ENCODE measurements at places on chromosomes 2 and 18.

DNA sequence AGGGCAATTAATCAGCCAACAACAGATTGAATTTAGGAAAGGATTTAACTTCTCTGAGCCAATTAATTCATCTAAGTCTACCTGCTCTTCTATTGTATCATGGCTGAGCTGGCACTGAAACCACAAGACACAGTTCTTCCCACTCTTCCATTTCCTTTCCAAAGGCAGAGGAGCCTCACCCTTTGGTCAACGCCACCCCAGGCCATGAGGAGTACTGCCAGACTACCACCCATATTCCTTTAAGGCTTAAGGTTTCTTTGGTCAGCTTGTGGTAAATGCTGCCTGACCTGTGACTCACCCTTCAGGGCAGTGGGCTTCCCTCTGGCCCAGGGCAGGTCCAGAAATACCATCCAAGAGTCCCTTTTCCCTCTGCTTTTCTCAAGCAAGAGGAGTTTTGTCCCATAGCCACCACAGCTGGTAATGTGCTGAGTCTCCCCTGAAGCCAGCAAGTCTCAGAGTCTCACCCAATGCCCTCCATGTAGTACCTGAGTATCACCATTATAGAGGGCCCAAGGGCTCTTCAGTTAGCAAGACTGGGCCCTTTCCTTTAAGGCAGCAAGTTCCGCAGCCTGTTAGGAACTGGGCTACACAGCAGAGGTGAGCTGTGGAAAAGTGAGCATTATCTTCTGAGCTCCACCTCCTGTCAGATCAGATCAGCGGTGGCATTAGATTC is 900.5 kb upstream of the CRIM1 start:
- DNase-seq, result no peak

DNA sequence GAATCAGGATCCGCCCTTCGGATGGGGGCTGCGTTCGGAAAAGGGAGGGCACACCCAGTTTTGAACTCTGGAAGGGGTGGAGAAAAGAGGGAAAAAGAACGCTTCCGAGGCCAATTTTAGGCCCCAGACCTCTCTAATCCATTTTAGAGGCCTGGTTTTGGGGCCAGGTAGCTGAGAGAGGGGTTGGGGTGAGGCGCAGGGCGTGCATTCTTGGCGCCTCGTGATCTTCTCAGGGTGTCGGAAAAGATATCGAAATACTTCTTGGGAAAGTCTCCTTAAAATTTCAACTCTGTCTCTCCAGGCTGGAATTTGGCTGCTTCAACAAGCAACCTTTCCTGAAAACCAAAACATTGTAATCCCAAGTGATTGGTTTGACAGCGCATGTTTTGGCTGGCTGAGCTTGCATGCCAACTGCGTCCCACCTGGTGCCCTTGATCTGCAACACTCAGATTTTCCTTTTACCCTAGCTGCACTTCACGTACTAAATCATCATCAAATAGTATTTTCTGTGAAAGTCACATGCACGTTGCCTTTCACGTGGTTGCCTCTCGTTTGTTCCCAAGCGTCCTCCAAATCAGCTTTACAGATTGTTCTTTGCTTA is 864 bp upstream of the XPO1 start:
- peak; percentile 47 for DNase-seq

- peak; percentile 40 for DNase-seq
Measured at GRCh38 chr2:6877402-6878304, at the start of gene RSAD2. RSAD2 (plus strand) TSS chr2:6877777; CDS start chr2:6877801, 24 bp downstream.

- no peak for DNase-seq
Measured at GRCh38 chr2:10700078-10700803, 10.5 kb upstream of the NOL10 start.

DNA sequence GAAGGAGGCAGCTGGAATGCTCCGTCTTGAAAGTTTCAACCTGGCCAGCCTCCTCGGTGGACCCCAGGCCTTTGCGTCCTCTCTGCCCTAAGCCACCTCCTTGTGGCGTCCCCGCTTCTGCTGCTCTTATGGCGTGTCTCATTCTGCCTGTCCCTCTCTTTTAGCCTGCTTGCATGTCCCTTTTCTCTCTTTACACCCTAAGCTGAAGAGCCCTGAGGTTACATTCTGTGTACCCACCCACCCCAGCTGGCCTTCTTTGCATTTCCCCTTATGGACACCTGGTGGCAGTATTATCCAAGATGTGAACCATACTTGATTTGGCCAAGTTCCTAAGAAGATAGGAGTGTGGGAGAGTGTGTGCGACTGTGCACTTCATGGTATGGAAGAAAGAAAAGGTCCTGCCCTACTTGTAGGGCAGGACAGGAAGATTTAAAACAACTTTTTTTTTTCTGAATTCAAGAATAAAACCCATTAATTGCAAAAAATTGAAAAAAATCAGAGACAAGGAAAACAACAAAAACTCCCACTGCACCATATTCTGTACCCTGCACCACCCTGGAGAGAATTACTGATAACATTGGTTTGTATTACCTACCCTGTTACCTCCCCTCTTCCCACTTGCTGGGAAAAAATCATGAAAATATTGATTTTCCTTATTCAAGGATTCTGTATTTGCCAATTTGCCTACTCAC is 77.4 kb downstream of the DYSF start:
- no peak for DNase-seq

DNA sequence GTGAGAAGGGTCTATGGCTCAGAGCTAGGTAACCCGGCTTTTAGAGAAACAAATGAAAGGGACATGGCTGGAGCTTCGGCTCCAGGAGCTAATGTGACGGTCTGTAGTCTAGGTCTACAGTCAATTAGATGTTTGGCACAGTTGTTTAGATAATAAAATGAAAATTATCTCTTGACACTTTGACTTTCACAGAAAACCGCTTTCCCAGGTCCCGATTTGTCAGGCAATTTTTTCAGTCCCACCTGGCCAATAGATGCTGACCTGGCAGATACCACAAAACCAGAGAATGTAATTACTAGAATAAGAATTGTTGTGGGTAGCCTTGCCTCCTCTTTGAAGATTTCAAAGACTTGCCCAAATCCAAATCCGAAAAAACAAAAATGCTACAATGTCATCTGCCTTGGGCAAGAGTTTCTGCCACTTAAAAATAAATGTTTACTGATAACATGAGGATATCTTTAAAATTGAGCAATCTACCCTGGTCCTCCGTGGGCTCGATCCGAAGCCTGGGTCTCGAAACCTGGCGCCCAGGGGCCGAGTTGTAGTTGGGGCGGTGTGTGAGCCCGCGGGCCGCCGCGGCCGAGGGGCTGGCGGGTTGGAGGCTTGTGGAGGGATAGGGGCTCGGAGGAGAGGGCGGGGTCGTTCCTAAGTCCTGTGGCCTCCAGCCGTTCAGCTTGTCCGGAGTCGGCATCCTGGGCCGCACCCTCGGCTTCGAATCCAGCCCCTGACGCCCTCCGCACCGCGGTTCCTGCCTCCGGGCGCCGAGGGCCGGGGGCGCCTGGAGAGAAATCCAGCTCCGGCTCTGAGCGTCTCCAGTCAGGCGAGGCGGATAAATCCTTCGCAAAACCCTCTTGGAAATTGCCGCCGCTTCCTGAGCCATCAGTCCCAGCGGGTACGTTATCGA is 2.3 kb downstream of the EMX1 start:
- DNase-seq, result no peak

- DNase-seq, result peak; percentile 8
Measured at GRCh38 chr2:128317181-128317898, 1.3 kb downstream of the HS6ST1 start.

DNA sequence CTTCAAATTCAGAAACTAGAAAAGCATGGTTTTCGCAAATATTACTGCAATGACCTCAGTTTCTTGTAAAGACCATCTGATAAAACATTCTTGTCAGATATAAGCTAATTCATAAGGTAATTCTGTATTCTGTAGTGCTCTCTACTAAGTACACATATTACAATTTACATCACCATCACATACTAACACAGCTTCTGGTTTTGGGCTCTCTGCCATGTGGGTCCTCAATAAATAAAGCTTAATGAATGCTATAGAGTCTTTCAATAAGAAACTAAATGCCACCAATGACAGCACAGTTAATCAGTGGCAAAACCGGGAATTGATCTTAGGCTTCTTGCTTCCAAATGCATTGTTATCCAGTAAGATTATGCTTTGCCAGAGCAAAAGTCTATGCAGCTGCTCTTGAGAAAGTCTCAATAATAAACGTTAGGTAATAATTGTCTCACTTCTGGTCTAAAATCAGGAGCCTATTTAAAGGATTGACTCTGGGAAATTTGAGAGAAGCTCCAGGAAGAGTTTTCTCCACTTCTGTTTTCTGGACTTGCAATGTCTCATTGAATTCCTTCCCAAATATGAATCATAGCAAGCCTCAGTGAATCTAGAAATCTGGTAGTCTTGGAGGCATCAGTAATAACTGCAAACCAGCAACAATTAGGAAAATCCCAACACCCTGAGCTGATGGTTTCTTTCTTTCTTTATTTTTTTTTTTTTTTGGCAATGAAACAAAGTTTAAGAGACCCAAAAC is 67.9 kb upstream of the RAPGEF4 start:
- no peak for DNase-seq

DNA sequence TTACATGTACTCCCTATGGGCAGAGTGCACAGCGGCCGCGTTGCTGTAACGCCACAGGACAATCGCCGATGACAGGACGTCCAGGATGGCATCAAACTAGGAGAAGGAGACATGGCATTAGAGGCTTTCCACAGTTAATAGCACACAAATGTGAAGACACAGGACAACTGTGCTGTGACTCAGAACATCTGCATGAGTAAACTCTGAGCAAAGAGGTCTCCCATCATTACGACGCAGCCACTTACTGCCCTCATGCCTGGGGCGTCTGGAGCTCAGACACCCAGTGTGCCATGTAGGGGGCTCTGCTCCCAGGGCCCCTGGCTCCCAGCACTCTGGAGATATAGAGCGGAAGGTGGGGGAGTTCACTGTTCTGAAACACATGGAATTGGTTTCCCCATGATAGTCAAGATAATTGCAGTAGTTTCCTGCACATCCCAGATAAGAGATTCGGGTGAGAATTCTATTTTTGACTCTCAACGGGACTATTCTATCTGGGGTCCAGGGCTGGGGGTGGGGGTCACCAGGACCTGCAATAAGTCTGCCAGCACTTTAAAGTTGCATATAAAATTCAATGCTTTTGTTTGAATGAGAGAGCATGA is 168.1 kb downstream of the TMEM163 start:
- no peak for DNase-seq

GRCh38 chr18:55179425-55179824 is 220.2 kb upstream of the CCDC68 start:
- no peak for DNase-seq

DNA sequence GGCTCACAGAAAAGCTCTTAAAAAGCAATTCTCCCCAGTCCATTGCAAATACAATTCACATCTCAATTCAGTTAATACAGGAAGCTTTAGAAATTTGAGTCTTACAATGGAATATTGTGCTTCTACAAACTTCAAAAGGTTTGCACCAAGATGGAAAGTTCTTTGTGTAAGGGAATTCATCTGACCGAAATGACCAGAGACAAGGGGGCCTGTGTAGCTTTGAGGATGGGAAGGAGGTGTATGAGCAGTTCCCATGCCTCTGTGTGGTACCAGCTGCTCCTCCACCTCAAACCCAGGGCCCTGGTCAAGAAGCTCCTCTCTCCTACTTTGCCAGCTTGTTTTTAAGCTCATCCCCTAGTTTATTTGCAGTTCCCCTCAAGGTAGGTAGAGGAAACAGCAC is 312.8 kb upstream of the PKDCC start:
- no peak for DNase-seq

GRCh38 chr18:25946540-25946939 is 143.9 kb downstream of the SS18 start:
- DNase-seq, result no peak

- DNase-seq, result no peak
Measured at GRCh38 chr2:15588329-15588919, 3.2 kb upstream of the DDX1 start.

- no peak for DNase-seq
Measured at GRCh38 chr2:174121612-174122011, 126.7 kb downstream of the OLA1 start.

DNA sequence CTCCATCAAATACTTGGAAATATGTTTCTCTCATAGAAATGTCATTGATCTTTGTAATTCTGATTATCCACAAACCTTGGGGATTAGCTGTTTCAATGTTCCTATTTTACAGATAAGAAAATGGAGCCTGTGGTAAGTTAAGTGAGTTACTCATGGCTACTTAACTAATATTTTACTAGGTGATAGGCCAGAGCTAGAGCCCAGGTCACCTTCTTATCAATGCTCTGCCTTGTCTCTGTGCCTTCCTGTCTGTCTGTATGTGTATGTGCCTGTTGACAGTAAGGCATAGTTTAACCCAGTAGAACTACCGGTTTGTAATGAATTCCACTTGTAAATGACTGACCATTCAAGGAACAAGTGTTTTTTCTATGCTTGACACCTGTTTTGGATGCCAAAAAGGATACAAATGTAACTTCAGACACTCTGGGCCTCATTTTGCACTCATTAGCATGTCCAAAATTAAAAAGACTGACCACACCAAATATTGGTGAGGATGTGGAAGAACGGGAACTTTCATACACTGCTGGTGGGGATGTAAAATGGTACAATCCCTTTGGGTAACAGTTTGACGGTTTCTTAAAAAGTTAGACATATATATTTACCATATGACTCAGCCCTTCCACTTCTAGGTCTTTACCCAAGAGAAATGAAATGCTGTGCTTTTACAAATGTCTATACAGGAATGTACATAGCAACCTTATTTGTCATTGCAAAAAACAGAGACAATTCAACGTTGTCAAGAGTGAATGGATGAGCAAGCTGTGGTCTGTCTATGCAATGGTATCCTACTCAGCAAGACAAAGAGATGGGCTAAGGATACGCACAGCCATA is 19.6 kb upstream of the IL1A start:
- DNase-seq, result no peak

GRCh38 chr18:45352874-45353273 is 262.4 kb upstream of the SLC14A2 start:
- no peak for DNase-seq
